ENCODE measurements at places on chromosomes 11 and 22.

- no peak for DNase-seq
These were observed 50.3 kb downstream of the COMMD9 start for GRCh38 chr11:36238881-36239280.

GRCh38 chr22:37423283-37423682 is 4.0 kb downstream of the ELFN2 start:
- DNase-seq, result no peak

- DNase-seq, result no peak
These were observed 87.2 kb upstream of the HTATIP2 start for GRCh38 chr11:20275987-20276965.

DNA sequence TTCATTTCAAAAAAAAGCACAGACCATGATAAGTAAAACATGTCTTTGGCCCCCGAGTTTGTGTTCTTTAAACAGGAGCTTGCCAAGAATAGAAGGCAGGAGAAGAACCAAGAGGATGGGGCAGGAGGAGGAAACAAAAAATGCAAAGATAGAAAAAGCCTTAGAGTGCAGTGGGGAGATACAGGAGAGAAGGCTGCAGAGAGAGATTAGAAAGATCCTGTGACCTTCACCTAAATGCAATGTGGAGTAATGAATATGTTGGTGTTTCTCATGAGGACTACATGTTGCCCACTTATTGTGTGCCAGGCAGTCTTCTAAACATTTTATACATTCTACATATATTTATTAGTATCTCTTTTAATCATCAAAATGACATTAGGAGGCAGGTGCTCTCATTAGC is 2.3 kb upstream of the APLNR start:
- no peak for DNase-seq

DNA sequence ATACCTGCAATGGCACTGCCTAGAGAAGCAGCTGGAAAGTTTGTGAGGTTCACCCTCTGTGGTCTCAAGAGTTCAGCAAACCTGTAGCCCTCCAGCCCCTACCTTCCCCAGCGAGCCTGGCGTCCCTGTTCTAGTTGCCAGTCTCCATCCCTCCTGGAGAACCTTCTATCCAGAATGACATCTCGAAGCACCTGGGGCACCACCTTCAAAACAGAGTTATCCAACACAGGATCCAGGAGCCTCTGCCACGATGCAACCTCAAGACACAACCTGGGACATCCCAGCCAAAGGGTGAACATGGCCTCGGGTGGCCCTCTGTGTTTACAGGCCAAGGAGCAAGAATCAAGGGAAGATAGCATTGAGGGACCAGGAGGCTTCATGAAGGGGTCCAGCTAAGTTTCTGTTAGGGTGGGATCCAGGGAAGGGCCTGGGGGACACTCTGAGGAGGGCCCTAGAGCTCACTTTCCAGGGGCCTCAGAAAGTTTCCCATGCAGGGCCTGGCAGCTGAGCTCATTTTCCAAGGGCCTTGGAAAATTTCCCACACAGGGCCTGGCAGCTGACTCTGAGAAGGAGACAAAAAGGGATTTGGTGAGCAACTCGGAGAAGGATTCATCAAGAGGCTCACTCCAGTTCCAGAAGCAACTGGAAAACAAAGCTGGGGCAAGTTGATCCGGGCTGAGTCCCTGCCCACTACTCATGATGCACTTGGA is 36.9 kb upstream of the SYT13 start:
- no peak for DNase-seq

All from forelimb muscle (tissue), 1 donor.